COLO829 (cell line): ENCODE measurements at places on chromosomes 5 and 9.

- DNase-seq: no peak
These were observed 48.9 kb downstream of the BOD1 start for GRCh38 chr5:173567548-173567947.

GRCh38 chr5:151509231-151509630, 61.8 kb downstream of the SLC36A1 start:
- DNase-seq: no peak

DNA sequence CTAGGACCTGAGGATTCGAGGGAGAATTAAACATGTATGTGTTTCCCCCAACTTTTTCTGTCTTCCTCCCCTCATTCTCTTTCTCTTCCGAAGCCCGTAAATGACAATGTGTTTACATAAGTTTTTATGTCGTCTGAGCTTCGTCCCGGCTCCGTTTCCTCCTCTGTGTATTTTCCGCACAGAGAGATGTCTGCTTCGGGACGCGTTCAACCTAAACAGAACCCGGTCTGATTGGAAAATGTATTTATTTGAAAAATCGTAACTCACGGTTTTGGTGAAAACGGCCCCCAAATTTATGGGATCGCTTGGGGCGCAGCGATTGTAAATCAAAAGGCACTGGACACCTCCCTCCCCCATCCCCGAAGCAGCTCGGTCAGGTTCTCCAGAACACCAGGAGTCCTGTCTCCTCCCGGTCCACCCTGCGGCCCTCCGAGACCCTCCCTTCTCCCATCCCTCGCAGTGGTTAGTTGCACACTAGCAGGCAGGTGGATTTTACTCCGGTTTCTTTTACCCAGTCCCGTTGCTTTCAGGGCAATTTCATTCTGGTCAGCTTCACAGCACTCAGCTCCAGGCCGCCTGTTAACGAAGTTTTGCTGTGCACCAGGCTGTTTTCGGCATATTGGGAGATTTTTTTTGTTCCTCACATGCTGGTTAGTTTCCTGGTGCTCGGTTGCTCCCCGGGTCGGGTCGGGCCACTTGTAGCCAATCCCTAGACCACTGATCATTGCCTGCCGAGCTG, 5.8 kb upstream of the HAND1 start:
- no peak for DNase-seq

GRCh38 chr9:124215956-124216355, 41.8 kb upstream of the NEK6 start:
- no peak for DNase-seq

DNA sequence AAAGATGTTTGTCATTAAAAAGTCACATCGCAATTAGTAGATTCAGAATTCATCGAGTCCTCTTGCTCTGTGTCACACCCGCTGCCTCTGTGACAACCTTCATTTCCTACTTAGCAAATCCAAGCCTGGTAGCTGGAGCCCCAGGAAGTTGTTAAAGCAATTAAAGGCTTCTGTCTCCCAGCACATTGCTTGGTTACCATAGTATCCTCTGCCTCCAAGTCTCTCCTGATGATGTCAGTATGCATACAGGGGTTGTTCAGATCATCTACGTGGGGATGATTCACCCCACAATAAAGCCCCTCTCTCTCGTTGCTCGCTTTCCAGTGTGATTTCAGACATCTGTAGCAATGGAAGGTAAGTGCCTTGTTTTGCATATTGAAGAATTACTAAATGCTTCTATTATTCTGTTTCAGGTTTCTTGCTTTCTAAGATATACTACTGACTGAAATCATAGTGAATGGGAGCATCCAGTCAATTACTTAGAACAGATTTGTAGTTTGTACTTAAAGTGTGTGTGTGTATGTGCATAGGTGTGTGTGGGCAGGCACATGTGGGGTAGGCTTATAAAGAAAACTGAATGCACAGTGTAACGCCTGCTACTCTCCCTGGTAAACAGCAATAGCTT, 52.9 kb downstream of the PAM start:
- no peak for DNase-seq

- no peak for DNase-seq
These were observed 41.9 kb downstream of the RAI14 start for GRCh38 chr5:34698109-34698419.

DNA sequence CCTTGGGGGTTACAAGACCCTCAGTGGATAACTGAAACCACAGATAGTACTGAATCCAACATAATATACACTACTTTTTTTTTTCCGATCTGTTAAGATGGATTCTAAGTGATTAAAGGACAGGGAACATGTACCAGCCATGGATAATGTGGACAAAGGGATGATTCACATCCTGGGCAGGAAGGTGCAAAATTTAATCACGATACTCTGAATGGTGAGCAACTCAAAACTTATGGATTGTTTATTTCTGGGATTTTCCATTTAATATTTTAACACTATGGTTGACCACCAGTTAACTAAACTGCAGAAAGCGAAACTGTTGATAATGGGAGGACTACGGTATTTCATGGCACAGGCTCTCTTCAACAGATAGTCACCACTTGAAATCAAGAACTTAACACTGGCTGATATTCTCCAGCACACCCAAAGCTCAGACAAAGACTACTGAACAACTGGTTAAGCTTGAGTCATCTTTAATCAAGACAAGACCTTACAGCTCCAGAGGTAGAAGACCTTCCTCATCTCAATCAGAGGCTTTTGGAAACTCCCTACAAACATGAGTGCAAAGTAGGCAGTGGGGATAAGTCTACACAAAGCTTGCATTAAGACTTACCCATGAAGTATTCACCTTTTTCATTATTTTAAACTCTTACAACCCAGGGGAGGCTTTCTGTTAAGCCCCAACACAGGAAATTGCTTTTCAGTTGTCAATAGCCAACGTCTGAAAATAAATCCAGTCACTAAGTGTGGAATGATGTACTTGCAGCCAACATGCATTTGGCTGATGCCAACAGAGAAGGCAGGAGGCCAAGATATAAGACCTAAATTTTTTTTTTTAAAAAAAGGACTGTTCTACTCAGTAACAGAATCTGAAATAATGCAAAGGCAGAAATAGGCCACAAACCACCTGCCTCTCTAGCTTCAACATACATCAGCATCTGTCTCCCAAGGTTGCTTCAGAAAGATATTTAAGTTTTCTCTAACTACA, 78.7 kb downstream of the ELAVL2 start:
- no peak for DNase-seq

DNA sequence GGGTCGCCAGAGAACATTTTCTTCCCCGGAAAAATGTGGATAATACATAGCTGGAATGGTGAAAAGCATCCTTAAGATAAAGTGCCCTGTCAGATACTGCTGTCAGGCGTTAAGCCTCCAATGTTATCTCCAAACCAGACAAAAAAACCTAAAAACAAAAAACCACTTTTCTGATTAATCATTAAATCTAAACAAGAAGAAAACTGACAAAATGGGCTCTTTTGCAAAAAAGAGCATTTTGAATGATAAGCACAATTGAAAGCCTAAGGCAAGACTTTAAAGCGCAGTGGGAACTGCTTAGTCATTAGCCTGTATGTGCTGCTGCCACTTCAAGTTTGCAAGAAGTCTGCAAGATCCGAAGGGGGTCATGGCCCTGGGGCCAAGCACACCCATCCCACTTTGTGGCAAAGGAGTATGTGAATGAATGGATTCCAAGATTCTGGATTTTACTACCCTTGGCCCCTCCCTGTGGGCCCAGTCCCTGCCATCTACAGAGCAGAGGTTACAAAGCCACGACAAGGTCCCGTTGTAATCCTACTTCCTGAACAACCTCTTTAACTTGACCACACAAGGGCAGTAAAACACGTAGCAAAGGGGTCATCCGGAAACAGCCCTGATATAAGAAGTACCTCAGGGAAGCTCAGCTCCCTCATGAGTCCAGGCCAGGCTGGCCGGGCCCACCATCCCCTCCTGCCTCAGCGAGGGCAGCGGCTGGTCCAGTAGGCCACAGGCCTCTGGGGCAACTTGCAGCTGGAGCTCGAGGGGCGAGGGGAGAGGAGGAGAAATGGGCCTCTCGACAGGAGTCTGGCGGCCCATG, 29.7 kb downstream of the SHB start:
- DNase-seq: peak; percentile 82

GRCh38 chr9:123157221-123157620, 111.2 kb downstream of the STRBP start:
- no peak for DNase-seq

- no peak for DNase-seq
These were observed 180.7 kb upstream of the TLE4 start for GRCh38 chr9:79390781-79391770.

GRCh38 chr5:128109138-128109537, 25.6 kb downstream of the SLC12A2 start:
- no peak for DNase-seq

DNA sequence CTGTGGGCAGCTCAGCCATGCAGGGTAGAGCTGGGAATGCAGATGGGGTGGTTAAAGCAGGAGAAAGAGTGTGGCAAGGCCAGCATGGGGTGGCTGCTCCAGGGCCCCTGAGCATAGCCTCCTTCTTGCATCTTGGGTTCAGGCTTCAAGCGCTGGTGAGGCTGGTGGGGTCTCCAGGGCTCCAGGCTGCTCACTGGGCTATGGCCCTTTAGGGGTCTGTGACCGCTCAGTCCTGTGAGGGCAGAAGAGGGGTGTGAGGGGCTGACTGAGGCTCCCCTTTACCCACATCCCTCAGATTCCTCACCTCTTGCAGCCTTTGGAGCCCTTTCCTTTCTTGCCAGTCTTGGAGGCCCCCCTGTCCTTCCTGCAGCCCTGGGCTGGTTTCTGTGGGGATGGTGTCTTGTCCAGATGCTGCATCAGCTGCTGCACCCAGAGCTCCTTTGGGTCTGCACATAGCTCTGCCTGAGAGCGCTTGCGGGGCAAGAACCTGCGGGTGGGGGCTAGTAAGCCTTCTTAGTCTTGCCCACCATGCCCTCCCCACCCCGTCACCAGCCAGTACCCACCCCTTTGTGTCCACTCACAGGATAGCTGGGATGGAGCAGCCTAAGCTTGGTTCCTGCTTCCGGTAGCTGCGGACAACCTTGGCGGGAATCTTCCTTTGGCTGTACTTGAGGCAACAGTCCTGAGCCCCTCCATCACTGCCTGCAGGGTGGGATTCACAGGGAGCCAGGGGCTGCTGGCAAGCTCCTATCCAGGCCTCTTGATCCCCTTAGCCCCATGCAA, 549 bp downstream of the CCL21 start:
- no peak for DNase-seq

DNA sequence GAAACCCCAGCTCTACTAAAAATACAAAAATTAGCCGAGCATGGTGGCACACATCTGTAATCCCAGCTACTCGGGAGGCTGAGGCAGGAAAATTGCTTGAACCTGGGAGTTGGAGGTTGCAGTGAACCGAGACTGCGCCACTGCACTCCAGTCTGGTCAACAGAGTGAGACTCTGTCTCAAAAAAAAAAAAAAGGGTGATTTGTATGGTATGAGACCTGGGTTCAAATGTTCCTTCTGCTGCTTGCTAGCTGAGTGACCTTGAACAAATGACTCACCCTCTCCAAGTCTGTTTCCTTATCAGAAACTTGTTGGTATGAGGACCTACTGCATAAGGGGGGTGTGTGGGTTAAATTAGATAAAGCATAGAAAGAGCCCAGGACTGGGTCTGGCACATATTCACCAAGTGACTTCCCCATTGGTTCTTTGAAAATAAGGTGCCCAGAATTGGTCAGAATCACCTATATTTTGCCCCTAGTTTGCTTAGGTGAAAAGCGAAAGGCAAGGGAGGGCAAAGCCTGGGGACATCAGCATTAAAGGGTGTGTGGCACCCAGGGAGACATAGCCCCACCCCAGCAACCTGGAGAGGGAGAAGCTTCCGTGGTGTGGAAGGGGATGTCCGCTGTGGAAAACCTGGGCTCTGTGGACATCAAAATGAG, 9.9 kb downstream of the SLC25A25 start:
- no peak for DNase-seq

DNA sequence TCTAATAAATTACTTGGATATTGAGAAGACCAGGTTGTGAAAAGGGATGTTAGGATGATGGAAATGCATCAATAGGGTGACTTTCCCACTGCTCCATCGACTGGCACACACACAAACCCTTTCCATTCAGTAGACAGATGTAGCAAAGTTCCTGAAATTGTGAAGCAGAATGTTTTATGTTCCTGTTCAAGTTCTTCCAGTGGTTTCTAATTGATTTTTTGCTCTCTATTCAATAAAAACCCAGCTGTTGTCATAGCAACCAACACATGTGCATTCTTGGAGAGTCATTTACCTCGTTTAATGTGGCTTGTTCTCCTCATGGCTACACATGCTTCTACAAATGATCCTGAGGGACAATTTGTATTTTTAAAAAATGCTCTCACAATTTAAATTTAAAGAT, 244.6 kb downstream of the RAB3C start:
- no peak for DNase-seq

- no peak for DNase-seq
These were observed 849 bp upstream of the IFT74 start for GRCh38 chr9:26955222-26955903.

DNA sequence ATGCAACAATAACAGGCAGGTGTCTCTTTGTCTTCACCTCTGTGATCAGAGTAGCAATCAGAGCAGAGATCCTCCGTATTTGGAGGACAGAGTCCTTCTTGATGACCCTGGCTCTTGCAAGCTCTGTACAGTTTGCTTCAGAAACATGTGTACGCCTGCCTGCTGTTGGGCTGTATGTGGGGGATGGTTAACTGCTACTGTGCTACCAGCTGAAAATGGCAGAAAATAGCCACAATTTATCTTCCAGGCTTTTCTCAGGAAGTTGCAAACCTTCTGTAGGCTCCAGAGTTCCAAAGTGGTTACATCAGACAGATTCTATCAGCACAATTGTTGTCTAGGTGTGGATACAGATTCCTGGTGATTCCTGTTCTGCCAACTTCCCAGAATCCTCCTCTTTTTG, 35.5 kb downstream of the DDX46 start:
- DNase-seq: no peak

GRCh38 chr9:132372177-132373095, 17.6 kb upstream of the SETX start:
- DNase-seq: peak; percentile 42

GRCh38 chr9:112502175-112502946, 15.7 kb downstream of the KIAA1958 start:
- DNase-seq: no peak

GRCh38 chr5:132070460-132071337, 2.9 kb upstream of the CSF2 start:
- DNase-seq: no peak

- peak; percentile 26 for DNase-seq
These were observed 109.8 kb downstream of the HMHB1 start for GRCh38 chr5:143921525-143922311.

GRCh38 chr5:140312791-140313189, 9.9 kb upstream of the PFDN1 start:
- DNase-seq: no peak

- no peak for DNase-seq
These were observed 404.7 kb upstream of the RORB start for GRCh38 chr9:74092491-74092834.

DNA sequence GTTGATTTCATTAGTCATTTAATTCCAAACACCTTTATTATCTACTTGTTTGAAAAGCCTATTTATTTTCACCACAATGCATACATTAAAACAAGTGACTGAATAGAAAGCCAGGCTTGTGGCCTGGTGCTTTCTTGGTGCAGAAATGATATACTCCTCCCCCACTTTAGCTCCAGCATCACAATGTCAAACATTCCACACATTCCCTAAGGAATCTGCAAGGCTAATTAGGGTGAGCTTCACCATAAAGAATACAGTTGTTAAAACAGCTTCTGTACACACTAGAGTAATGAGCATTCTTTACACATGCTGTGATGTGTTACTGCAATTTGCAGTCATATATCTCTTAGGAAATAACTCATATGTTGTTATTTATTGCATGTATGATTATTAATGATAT, 705.7 kb downstream of the CETN3 start:
- DNase-seq: peak; percentile 10

GRCh38 chr5:139903450-139903794, 107.8 kb downstream of the PSD2 start:
- DNase-seq: no peak
